ENCODE measurements at places on chromosomes 6 and 20.
A peak's percentile ranks its signal among the peaks of the same experiment; 100 is the strongest.

- peak; percentile 66 for DNase-seq
Measured at GRCh38 chr20:32585011-32585585, at the start of gene NOL4L. NOL4L (minus strand) TSS chr20:32585333; CDS start chr20:32584890, 443 bp downstream.

- peak; percentile 12 for DNase-seq
Measured at GRCh38 chr6:44738601-44739146, 351.2 kb downstream of the CDC5L start.

GRCh38 chr20:42193119-42193518, 574.9 kb upstream of the CHD6 start:
- no peak for DNase-seq

- no peak for DNase-seq
Measured at GRCh38 chr20:44319839-44320422, 8.9 kb upstream of the FITM2 start.

- no peak for DNase-seq
Measured at GRCh38 chr6:2562721-2563451, 187.8 kb downstream of the MYLK4 start.

GRCh38 chr6:53130569-53131290, 17.9 kb downstream of the GCM1 start:
- DNase-seq = no peak

DNA sequence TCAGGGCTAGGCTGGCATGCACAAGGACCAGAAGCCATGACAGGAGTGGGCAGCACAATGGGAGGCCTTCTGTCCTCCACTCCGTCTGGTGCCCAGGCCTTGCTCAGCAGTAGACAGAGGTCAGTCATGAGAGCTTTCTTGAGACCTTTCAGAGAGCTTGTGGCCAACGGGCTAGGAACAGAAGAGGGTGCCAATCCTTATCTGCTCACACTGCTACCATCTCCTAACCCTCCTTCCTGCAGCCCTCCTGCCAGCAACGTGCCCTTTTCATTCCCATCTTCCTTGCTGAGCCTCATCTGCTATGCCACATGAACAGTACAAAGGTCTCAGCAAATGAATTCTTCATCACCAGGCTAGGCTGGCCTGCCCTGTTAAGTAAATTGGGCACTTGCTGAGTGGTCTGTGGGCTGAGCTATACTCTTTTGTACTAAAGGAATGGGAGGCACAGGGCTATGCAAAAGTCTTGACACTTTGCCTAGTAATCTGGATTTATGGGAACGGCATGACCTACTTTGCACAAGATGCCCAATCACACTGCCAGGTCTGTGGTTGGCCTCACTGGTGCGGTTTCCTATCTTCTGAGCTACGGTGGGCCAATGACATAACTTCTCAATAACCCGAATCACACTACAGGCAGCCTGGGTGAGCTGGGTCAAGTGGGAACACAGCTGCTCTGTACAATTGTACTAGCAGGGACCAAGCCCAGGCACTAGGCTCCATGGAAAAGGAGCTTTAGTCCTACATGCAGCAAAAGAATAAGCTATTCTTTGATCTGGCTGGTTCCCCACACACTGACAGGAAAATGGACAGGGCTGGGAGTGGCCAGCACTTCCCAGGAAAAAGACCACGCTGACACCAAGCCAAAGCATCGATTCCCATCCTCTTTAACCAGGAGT, 47.8 kb downstream of the ELOVL5 start:
- peak; percentile 41 for DNase-seq

DNA sequence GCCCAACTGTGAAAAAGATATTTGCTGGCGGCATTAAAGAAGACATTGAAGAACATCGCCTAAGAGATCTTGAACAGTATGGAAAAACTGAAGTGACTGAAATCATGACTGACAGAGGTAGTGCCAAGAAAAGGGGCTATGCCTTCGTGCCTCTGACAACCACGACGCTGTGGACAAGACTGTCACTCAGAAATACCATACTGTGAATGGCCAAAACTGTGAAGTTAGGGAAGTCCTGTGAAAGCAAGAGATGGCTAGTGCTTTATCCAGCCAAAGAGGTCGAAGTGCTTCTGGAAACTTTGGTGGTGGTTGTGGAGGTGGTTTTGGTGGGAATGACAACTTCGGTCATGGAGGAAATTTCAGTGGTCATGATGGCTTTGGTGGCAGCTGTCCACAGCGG, 7.5 kb downstream of the SFT2D1 start:
- no peak for DNase-seq

GRCh38 chr20:51994751-51995417, 192.6 kb upstream of the SALL4 start:
- DNase-seq = no peak

GRCh38 chr6:15500901-15501825, 161.7 kb downstream of the DTNBP1 start:
- no peak for DNase-seq

DNA sequence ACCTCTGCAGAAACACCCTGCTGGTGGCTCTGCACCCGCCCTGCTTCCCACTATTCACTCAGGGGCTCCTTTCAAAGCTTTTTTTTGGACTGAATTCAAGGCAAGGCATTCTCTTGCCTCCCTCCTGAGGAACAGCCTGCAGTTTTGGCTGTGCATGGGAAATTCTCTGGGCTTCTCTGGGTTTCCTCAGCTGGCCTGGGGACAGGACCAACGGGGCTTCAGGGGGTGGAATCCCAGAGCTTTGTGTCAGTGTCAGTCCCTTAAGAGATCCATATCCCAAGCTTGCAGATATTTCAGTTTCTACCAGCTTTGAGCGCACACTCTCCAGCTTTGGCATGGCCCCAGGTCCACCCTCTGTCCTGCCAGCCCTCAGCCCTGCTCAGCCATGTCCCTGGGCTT, 2.0 kb downstream of the SCRT2 start:
- DNase-seq = no peak

- no peak for DNase-seq
Measured at GRCh38 chr6:30149858-30150550, 11.0 kb downstream of the TRIM10 start.

DNA sequence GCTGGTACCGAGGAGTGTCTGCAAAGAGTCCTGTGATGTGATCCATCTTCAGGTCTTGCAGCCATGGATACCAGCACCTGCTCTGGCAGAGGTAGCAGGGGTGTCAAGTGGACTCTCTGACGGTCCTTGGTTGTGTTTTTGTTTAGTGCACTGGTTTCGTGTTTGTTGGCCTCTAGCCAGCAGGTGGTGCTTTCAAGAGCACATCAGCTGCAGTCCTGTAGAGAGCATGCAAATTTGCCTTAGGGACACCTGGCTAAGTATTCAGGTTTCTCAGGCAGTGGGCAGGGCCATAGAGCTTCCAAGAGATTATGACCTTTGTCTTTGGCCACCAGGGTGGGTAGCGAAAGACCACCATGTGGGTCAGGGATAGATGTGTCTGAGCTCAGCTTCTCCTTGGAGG, 14.5 kb upstream of the RGS17 start:
- no peak for DNase-seq

DNA sequence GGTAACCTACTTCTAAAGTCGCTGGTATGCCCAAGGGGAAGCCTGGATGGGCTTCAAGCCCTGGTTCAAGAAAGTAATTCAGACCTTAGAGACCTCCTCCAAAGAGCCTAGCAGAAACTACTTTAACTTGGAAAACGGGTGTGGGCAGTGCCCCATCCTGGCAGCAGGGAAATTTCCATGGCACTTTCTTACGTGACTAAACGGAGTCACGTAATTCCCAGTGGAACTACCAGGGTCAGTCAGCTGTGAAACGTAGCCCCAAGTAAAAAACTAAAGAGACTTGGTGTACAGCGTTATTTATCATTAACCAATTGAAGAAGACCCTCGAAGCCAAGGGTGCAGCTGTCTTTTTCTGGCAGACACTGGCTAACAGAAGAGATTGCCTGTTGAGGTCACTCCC, 114.0 kb downstream of the RCAN2 start:
- DNase-seq = no peak

GRCh38 chr6:6486595-6486994, 101.9 kb upstream of the LY86 start:
- DNase-seq = no peak

DNA sequence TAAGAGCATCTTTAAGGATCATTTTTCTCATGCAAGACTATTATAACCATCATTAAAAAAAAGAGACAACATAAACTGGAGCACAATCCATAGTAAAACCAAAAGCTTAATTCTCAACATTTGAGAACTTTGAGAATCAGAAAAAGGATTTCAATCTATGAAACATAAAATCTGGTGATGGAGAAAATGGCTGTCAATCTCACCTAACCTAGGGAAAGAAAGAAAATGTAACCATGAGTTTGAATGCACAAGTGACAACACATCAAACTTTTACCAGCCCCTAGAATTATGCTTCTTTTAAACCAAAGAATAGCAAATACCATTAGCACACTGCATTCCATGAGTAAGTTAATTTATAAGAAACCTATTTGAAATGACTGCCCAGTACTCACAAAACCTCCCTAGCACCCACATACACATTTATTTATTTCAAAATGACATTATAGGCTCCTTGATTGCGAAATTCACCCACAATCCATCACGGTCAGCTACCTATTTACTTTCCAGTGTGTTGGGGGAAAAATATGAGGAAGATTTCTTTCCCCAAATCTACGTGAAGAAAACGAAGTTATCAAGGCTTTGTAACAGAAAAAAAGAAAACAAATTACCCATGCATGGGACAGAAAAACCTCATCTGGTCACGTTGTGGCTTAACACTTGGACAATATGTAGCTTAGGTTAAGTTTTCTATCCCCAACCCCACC, 828 bp downstream of the ASCC3 start:
- DNase-seq = no peak
